Stimulated activated naive CD8-positive, alpha-beta T cell treated with anti-CD3 and anti-CD28 coated beads, Interleukin-15, amount 100 ng/mL, for 72 hours (primary cell): ENCODE measurements at places on chromosomes 4 and X.

- DNase-seq: no peak
Observed at GRCh38 chrX:34805951-34806350, 136.6 kb upstream of the FAM47B start.

- no peak for DNase-seq
Observed at GRCh38 chr4:98646422-98646821, 12.0 kb downstream of the TSPAN5 start.

GRCh38 chrX:110108381-110108821, 105.5 kb downstream of the TMEM164 start:
- DNase-seq: no peak

DNA sequence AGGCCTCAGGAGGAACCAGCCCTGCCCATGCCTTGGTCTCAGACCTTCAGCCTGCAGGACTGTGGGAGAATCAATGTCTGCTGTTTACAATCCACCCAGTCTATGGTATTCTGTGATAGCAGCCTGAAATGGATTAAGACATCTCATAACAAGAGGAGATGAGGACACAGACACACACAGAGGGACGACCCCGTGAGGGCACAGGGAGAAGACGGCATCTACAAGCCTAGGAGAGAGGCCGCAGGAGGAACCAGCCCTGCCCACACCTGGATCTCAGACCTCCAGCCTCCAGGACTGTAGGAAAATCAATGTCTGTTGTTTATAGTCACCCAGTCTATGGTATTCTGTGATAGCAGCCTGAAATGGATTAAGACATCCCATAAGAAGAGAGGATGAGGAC, 3.3 kb downstream of the SLC25A6 start:
- DNase-seq: no peak

- no peak for DNase-seq
Observed at GRCh38 chr4:14100349-14100748, 472.8 kb upstream of the BOD1L1 start.

DNA sequence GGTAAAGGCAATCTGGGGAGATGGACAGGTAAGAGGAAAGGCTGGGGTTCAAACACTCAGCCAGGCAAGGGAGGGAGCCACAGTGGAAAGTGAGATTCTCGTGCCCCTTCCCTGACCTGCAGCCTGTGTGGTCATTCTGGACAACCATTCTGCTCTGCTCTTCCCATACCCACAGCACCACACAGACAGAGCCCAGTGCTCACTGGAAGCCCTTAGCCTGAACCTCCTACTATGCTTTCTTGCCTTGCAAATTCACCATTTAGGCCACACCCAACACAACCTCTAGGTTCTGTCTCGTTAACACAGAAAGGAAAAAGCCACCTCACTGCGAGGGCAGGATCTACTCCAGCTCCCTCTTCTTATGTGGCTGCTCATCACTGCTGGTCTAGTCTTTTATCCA, 92.7 kb downstream of the SHISA3 start:
- no peak for DNase-seq

DNA sequence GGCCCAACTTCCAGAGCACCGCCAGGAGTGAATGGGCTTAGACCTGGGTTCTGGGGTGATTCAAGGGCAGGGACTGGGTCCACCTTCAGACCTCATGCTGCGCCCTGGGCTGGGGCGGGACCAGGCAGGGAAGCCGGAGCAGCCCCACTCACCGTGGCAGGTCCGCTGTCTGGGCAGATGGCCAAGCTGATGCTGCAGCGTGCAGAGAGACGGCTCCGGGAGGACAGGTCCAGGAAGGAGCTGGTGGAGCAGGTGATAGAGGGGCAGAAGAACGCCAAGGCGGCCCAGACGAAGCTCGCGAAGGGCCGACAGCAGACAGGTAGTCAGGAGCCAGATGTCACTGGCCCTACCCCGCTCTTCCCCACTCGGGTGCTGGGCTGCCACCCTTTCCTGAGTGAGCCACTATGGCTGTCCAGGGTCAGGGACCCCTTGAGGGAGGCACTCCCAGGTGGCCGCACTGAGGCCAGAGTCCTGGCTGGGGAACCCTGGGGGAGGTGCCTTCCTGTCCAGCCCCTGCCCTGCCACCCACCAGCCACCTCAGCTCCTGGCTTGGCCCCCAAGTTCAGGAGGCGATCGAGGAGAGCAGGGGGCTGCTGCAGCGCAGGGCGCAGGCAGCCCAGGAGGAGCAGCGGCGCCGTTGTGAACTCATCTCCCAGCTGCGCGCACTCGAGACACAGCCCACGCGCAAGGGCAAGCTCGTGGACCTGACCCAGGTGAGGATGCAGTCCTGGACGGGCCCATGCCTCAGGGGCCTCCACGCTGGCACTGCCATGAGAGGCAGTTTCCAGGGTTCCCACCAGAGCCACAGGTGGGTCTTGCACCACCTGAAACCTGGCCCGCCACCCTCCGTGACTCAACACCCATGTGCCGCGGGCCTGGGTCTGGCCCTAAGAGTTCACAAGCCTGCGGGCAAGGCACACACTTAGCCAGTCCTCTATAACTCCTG, 10.1 kb upstream of the RNF4 start:
- no peak for DNase-seq
